HS-27A (cell line): ENCODE measurements at places on chromosomes 1 and 21.
A peak's percentile ranks its signal among the peaks of the same experiment; 100 is the strongest.

- no peak for DNase-seq
These were observed 39.1 kb downstream of the TFF3 start for GRCh38 chr21:42276076-42276475.

GRCh38 chr21:35900539-35900938 is 159.8 kb downstream of the SETD4 start:
- DNase-seq = no peak

DNA sequence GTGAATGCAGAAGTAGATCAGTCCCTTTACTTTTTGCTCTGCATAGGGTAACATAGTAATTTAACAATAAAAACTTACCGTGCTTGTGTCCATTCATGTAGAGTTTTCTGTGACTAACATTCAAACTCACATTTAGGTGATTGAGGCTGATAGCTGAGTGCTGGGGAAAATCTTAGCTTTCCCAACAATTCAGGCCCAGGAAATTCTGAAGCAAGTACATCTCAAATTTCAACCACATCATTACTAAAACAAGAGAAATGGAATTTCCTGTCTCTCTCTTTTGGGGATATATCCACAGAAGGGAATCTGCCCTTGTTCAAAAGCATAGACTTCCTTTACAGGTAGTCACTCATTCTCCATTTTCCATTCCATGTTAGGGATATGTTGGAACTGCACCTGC is 33.1 kb upstream of the C1orf146 start:
- DNase-seq = peak; percentile 39

DNA sequence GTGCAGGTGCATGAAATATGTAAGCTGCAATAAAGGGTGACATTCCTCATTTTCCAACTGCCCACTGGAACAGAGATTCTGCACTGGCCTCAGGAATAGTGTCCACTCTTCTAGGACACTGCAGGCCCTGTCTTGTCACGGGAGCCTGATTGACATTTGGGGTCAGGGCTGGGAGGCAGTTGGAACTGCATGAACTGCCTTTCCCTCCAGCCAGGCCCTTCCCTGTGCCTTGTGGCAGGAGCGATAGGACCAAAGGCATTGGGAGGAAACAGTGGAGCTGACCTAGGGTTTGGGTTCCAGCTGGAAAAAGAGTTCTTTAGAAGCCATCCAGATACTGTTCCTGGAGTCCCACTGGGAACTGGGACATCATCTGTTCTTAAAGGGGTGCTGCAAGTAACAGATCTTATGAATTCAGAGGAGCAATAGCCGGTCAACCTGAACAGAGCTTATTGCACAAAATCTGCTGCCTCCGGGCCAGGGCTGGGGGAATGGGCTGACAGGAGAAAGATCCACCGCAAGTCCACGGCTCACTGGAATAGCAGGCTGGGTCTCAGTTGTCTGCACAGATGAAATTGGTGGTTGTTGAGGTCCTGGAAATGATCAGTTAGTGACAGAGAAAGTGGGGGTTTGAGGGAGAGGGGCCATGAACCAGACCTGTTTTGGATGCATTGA is 451.7 kb downstream of the CAMTA1 start:
- no peak for DNase-seq

GRCh38 chr1:34656731-34657130 is 98.1 kb upstream of the GJB5 start:
- no peak for DNase-seq

- DNase-seq = no peak
These were observed 44.5 kb downstream of the DMRTA2 start for GRCh38 chr1:50378770-50379169.

DNA sequence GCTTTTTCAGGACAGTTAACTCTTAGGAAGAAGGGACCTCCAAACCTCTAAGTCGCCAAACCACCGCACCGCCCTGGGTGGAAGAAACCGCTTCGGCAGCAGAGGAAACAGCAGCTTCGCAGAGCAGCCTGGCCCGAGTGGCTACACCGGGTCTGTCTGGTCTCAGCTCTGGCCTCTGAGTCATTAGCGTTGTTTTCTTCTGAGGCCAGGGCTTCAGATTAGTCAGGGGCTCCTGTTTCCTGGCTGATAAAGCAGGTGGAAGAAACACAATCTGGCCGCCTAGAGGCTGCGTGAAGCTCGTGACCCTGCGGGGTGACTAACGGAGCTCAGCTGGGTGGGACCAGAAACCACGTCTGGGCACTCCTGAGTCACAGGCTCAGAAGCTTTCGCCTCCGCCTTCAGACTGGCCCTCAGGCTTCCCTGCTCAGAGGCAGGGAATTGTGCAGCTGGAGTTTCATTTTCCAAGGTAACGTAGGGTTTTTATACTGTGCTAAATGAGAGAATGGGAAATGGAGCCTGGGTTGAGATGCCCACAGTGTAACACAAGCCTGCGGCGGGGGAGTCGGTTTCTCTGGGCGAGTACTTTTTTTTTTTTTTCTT is 44.9 kb downstream of the CHAF1B start:
- DNase-seq = peak; percentile 98

- no peak for DNase-seq
These were observed 735 bp upstream of the BRINP3 start for GRCh38 chr1:190478149-190479049.

- DNase-seq = no peak
These were observed 5.2 kb downstream of the IFI6 start for GRCh38 chr1:27666791-27667254.

GRCh38 chr1:38331496-38332210 is 285.1 kb upstream of the POU3F1 start:
- DNase-seq = no peak

GRCh38 chr1:204894031-204894430 is 23.4 kb downstream of the NFASC start:
- no peak for DNase-seq

DNA sequence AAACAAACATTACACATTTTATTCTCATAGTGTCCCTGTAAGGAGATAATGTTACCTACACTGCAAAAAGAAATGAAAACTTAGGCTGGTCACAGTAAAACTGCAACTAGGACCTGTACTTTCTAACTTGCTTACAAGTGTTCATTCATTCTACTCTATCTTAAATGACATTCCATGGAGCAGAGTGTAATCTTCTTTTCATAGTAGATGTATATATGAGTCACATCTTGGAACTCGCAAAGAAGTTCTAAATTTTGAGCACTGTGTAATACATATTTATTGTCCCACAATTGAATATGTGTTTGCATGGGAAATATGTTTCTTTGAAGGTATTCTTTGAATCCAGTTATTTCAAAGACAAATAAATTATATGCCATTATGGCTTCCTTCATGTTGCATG is 1258.5 kb upstream of the ADGRL2 start:
- DNase-seq = peak; percentile 40

DNA sequence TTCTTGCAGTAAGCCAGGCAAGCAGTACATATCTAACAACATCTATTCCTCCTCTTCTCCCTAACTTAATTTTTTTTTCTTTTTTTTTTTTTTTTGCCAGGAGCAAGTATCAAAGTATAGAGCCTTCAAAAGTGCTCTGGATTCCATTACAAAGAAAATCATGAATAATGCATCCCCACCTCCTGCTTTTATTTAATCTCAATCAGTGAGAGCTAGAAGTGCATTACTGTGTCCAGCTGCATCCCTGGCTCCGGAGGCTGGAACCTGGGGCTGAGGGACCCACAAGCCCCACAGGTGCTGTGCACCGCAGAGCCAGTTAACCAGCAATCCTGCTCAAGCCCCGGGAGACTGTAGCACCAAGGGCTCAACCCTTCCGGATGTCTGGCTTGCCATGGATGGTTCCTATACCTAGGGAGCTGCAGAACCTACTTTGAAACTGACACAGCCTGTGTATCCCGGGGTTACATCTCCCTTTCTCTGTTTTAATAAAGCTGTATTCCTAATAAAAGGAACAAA is 455.9 kb upstream of the RUNX1 start:
- no peak for DNase-seq

DNA sequence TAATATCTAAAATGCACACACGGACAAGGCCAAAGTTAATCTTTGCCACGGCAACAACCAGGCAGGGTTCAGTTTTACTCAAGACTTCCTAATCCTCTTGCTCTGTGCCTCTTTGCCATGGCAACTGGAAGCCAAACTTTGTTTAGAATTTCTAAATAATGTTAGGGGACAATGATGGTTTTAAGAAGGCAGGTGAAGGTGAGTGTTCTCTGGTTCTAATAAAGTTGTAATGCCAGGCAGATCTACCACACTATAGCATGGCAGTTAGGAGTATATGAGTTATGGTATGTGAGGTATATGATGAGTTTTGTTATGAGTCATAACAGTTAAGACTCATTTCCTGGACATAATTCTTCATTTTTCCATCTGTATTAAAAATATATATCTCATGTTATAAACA is 2.7 kb downstream of the PTPRC start:
- DNase-seq = no peak

GRCh38 chr1:208189716-208190115 is 54.5 kb downstream of the PLXNA2 start:
- DNase-seq = no peak

DNA sequence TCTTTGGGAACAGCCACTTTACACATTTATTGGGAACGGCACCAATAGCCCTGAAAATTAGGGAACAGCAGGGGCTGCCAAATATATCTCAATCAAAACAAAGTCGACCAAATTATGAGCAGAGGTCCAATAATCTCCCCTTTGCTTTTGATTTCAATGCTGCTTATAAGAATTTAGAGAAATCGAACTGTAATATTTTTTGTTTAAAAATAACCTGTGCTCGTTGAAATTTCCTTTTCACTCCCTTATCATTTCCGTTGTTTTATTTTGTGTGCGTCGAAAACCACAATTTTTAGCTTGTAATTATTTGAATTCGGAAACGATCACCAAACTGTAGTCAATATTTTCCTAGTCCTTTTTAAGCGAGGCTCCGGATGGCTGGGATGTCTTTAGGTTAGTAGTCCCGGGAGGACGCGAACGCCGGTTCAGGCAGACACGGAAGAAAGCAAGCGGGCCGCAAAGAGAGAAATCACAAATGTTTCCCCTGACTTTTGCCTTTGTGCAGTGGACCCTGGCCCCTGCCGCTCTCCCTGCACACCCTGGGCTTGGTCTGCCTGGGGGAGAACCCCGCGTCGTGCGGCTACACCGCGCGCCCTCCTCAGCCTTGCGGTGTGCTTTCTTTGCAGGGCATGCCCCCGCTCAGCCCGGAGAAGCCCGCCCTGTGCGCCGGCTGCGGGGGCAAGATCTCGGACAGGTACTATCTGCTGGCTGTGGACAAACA is 2.3 kb downstream of the LHX9 start:
- no peak for DNase-seq

DNA sequence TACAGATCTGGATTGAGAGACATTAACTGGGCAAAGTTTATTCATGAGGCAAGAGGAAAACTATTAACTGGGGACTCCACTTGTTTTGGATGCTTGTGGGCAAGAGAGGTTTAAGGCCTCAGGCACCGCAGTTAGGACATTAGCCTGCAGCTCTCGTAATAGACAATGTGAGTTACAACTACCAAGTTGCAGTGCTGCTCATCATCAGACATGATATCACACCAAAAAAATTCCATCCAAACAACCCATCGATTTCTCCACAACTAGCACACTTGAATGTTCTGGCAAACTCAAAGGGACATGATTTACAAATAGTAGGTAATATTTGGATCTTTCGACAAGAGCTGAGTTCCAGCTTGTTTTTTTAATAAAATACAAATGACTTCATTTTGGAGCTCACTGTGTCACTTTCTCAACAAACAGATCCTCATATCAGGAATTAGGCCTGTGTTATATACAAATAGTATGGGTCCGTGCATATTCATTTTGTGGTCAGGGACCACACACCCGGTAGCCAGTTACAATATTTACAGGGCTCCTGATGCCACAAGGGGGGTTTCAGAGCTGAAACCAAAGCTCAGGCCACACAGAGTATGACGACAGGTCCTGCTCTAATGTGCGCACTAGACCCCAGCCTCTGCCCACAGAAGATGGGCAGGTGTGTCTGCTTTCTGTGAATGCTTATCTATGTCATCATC is 128.0 kb downstream of the TGFBR3 start:
- no peak for DNase-seq

GRCh38 chr1:244322791-244323521 is 128.8 kb downstream of the ADSS2 start:
- DNase-seq = peak; percentile 91

GRCh38 chr1:91619881-91620280 is 119.2 kb downstream of the CDC7 start:
- no peak for DNase-seq

GRCh38 chr1:188517139-188517538 is 1688.4 kb downstream of the PLA2G4A start:
- DNase-seq = no peak

DNA sequence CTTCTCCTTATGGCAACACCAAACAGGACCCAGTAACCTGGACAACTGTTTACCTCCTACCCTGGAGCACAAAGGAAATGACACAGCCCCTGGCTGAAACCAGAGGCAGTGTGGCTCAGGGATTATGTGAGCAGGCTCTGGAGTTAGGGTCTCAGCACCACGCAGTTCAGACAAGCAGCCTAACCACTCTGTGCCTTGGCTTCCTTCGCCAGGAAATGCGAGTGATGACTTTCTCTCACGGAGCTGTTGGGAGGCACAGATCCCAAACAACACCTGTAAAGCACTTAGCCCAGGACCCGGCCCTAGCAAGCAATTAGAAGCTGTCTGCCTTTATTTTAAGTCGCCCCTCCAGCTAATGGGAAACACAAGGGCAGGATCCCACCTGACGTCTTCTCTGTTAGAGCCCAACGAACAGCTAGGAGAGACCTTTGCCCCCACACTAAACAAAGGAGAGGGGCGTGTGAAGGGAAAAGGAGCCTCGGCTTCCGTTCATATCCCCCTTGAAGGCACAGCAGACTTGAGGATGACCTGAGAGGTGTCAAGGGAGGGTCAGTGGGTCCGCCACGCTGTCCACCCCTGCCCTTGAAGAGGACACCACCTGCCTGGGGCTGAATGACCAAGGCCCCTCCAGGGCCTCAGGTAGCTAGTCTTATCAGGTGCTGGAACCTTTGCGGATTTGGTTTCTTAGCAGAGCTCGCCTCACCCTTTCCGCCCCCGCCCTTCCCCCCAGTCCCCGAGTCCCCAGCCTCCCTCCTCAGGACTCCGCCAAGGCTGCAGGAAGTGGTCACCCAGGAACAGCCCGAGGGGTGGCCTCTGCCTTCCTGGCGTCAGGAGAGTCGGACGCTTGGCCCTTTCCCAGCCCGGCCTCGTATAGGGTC is 860 bp downstream of the TMEM63A start:
- no peak for DNase-seq

- DNase-seq = no peak
These were observed 75.0 kb upstream of the SELENON start for GRCh38 chr1:25724966-25725365.

DNA sequence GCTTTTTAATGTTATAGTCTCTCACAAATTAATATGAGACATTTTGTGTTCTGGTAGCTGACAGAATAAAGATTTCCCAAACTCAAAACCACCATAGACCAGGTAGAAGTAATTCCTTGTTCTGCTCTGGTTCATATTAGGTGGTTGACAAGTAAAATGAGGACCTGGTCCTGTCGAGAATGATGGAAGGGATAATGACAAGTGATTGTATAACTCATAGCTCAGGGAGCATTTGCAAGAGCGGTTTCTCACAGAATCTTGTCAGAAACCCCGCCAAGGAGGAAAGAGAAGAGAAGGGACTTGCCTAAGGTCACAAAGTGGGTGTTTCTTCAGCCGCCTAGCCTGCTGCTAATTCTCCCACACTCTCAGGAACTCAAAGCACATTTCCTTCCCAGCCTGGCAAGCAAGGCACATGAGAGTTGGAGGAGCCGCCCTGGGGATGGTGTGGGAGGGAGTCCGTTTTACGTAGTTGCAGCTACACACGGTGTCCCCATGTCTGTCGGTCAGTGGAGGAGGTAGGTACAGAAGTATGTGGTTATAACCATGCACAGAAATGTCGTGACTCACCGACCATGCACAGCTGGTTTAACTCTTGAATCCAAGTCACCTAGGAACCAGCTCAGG is 46.5 kb downstream of the SAMD13 start:
- DNase-seq = no peak

GRCh38 chr1:201269281-201269680 is 14.0 kb upstream of the PKP1 start:
- no peak for DNase-seq
